ENCODE measurements at places on chromosomes 3 and 15.
A peak's percentile ranks its signal among the peaks of the same experiment; 100 is the strongest.

- no peak overlapping the region for H3K4me3 ChIP-seq
- no peaks in the 10 kb centered on the region for H3K36me3 ChIP-seq
- H3K27me3 ChIP-seq: no peaks in the 10 kb centered on the region
- peak; percentile 72 for DNase-seq
These were observed 2.1 kb upstream of the PRSS50 start for GRCh38 chr3:46719735-46720271.

GRCh38 chr3:189839576-189839975 lies 208.4 kb downstream of the TP63 start:
- H3K4me1 ChIP-seq: peaks cover 10% of the 10 kb centered on the region
- no peaks in the 10 kb centered on the region for H3K27me3 ChIP-seq
- no peaks in the 10 kb centered on the region for H3K36me3 ChIP-seq

DNA sequence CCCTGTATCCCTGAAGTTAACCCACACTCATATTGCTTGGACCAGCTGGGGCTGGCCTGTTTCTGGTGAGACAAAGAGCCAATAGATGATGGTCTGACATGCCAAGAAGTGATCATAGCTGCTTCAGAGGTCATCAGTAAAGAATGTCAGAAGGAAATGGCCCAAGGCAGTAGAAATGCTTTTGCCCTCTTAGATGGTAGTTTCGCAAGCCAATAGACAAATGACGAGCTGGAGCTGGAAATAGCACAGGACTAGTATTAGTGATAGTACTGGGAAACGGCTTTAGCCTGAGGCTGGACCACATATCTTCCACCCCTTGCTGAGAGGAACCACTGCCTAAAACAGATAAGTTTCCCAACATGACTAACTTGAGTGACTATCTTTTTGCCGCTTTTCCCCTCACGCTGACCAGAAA lies 176.1 kb upstream of the THBS1 start:
- H3K4me1 ChIP-seq: no peaks in the 10 kb centered on the region
- DNase-seq: no peak
- H3K27me3 ChIP-seq: no peaks in the 10 kb centered on the region
- no peak overlapping the region for H3K4me3 ChIP-seq

GRCh38 chr15:57494581-57494980 lies 97.1 kb upstream of the MYZAP start:
- H3K36me3 ChIP-seq: no peaks in the 10 kb centered on the region
- no peak overlapping the region for H3K27ac ChIP-seq
- DNase-seq: no peak
- no peak overlapping the region for H3K4me3 ChIP-seq
- H3K27me3 ChIP-seq: no peaks in the 10 kb centered on the region
- H3K4me1 ChIP-seq: peaks cover 22% of the 10 kb centered on the region

DNA sequence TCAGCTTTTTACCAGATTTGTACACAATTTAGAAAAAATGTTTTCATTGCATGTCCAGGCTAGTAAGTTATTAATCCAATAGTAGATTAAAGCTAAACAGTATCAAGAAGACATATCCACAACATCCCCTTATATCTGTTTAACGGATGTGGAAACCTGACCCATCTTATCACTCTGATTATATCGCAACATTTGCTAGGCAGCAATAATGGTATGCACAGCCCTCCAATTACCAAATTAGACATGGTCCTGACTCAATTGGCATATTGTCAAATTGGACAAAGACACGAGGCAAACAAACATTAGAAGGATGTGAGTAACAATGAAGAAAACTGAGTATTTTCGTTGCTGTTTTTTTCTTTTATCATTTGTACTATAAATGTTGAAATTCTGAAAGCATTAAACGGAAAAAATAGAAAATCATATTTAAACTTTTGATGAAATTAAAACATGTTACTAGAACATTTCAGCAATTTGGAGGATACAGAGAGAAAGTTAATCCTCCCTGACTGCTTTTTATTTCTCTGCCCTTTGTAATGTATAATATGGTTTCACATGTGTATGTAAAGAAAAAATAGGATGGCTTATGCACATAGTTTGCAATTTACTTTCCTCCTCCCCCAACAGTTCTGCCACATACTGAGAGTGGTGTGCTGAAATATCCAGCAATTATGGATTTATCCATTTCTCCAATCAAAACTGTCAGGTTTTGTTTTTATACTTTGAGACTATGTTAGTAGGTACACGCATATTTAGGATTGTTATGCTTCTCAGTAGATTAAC lies 633.7 kb downstream of the ZIC1 start:
- H3K27me3 ChIP-seq: no peaks in the 10 kb centered on the region
- DNase-seq: no peak
- no peak overlapping the region for H3K4me3 ChIP-seq
- H3K27ac ChIP-seq: no peak overlapping the region
- H3K36me3 ChIP-seq: no peaks in the 10 kb centered on the region
- no peaks in the 10 kb centered on the region for H3K4me1 ChIP-seq

DNA sequence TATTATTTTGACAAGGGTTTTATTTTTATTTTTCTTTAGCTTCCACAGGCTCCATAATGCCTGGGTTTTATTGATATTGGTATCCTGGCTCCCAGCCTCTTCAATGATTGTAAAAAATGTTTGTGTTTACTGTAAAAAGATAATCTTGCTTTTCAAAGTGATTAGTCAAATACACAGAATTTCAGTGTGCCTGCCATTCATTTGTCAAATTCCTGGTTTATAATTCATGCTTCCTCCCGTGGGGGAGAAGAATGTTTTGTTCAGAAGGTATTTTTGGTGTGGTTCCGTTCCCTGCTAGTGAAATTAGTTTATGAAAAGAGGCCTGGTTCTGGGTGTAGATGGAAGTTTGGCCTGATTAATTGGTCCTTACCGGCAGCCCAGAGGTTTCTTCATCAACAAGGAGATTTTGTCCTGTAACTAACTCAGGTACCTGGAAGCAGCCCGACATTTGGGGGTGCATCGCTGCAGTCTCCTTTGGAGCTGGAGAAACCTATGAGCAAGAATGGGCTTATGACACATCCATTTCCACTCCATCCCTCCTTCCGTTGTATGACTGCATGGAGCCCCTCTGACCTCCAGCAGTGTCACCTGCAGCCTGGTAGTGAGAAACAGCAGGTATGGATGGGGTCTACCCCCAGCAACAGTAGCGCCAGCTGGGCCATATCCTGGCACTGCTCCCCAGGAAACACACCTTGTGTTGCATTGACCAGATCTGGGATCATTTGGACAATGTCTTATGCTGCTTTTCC lies 101.5 kb downstream of the PGPEP1L start:
- DNase-seq: no peak
- peaks cover 53% of the 10 kb centered on the region for H3K4me1 ChIP-seq
- no peaks in the 10 kb centered on the region for H3K36me3 ChIP-seq
- no peaks in the 10 kb centered on the region for H3K27me3 ChIP-seq
- H3K4me3 ChIP-seq: no peak overlapping the region
- peak overlapping the region; percentile 33 for H3K27ac ChIP-seq

GRCh38 chr15:31125061-31125460 lies 23.5 kb upstream of the TRPM1 start:
- H3K36me3 ChIP-seq: no peaks in the 10 kb centered on the region
- no peak overlapping the region for H3K4me3 ChIP-seq
- peaks cover 9% of the 10 kb centered on the region for H3K4me1 ChIP-seq
- H3K27me3 ChIP-seq: no peaks in the 10 kb centered on the region
- no peak for DNase-seq
- no peak overlapping the region for H3K27ac ChIP-seq

DNA sequence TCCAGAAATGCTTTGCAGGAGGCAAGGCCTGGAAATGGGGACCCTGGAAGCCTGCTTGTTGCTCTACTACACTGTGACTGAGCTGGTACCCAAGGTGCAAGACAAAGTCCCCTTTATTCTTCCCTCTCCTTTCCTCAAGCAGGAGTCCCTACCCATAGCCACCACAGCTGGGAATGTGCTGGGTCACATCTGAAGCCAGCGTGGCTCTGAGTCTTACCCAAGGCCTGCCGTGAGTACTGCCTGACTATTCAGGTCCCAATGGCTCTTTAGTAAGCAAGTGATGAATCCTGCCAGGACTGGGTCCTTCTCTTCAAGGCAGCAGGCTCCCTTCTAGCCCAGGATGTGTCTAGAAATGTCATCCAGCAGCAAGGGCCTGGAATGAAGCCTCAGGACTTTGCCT lies 9.6 kb upstream of the RAD51 start:
- H3K27ac ChIP-seq: no peak overlapping the region
- H3K27me3 ChIP-seq: no peaks in the 10 kb centered on the region
- no peak for DNase-seq
- H3K4me3 ChIP-seq: no peak overlapping the region
- no peaks in the 10 kb centered on the region for H3K4me1 ChIP-seq

DNA sequence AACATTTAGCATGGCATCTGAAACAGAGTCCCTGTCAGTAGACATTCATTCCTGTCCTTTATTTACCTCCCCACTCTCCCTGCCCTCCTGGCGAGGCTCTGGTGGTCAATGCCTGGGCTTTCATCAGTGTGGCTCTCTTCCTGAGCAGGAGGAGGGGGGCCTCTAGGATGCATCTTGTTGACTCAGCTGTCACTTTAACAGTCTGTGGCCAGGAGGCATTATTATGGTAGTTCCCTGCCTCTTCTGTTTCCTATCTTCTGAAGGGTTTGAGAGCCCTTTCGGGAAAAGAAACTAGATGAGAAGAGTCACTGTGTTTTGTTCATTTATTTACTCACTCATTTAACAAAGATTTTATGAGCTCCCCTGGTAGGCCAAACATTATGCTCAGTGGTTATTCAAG lies 2.4 kb upstream of the PPP1R14D start:
- DNase-seq: no peak
- no peaks in the 10 kb centered on the region for H3K4me1 ChIP-seq
- no peaks in the 10 kb centered on the region for H3K36me3 ChIP-seq
- H3K4me3 ChIP-seq: no peak overlapping the region

GRCh38 chr3:139281096-139281495 lies 62.7 kb upstream of the MRPS22 start:
- H3K27ac ChIP-seq: no peak overlapping the region
- H3K4me3 ChIP-seq: no peak overlapping the region
- H3K4me1 ChIP-seq: no peaks in the 10 kb centered on the region
- H3K27me3 ChIP-seq: no peaks in the 10 kb centered on the region
- H3K36me3 ChIP-seq: no peaks in the 10 kb centered on the region

DNA sequence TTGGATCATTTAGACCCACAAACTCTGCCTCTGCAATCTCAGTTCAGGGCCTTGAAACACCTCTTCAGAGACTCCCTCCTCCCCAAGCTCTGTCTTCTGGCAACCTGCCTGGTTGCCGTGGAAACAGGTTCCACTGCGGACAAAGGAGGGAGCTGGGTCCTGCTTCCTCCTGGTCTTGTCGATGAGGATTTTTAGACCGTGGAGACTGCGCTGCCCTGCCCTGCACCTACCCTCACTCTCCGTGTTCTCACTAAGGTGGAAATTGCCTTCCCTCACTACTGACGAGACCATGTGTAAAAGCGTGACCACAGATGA lies at the start of gene RTP1:
Gene RTP1 (plus strand): TSS at position 152 of the 315 bp plus-strand sequence. CDS start 30 bp downstream, at position 182.
- H3K4me3 ChIP-seq: no peak within 1 kb of the TSS
- H3K27me3 ChIP-seq: no peaks in the 10 kb centered on the region
- H3K36me3 ChIP-seq: no peaks in the 10 kb centered on the region
- no peak for DNase-seq
- no peak within 1 kb of the TSS for H3K27ac ChIP-seq
- H3K4me1 ChIP-seq: no peaks in the 10 kb centered on the region

GRCh38 chr3:69271098-69271497 lies 114.8 kb downstream of the FRMD4B start:
- no peaks in the 10 kb centered on the region for H3K4me1 ChIP-seq
- DNase-seq: no peak
- no peaks in the 10 kb centered on the region for H3K27me3 ChIP-seq
- H3K27ac ChIP-seq: no peak overlapping the region
- no peak overlapping the region for H3K4me3 ChIP-seq

DNA sequence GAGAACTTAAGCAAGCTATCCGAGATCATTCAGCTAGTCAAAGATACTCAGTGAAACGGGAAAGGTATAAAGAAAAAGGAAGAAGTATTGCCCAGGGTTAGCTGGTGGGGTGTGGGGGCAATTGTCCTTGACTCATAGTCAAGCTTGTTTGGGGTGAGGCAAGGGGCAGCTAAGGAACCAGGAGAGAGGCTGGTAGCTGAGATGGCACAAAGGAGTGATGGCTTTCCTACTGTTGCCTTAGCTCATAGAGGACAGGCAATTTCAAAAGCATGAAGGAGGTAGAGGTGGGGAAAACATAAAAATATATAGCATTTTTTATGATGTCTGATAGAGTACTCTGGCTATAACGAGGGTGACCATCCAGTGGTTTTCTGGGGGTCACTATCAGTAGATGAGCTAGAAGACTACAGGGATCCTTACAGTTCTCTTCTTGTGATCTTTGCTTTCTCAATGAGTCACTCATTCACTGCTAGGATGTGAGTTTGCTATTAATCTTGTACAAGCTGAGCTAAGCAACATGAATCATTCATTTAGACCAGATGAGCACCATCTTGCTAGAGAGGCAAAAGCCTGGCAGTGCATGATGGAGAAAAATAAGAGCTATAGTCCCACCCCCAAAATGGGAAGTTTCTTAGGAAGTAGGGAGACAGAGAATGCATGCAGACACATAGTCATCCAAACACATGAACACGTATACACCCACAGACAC lies 207.1 kb upstream of the PFN2 start:
- H3K4me1 ChIP-seq: no peaks in the 10 kb centered on the region
- H3K27ac ChIP-seq: no peak overlapping the region
- no peak overlapping the region for H3K4me3 ChIP-seq
- H3K36me3 ChIP-seq: no peaks in the 10 kb centered on the region

GRCh38 chr3:46058981-46059380 lies 31.7 kb upstream of the XCR1 start:
- DNase-seq: no peak
- no peaks in the 10 kb centered on the region for H3K4me1 ChIP-seq
- H3K36me3 ChIP-seq: no peaks in the 10 kb centered on the region
- H3K27me3 ChIP-seq: no peaks in the 10 kb centered on the region
- H3K4me3 ChIP-seq: no peak overlapping the region

DNA sequence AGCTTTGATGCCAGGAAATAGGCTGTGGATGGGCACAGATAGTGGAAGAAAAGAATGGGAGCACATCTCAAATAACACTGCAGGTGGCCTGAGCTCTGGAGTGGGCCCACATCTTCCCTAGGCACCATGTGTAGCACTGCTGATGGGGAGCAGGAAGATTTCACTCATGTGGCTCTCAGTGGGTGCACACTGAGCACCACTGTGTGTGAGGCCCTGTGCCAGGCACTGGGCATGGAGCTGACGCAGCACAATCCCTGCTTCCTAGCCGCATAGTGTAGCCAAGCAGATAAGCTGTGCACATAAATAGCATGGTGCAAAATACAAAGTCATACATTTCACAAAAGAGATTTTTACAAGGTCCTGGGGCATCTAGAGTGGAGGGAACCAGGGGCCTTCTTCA lies 101.6 kb downstream of the MOBP start:
- H3K27ac ChIP-seq: no peak overlapping the region
- DNase-seq: no peak
- no peak overlapping the region for H3K4me3 ChIP-seq

DNA sequence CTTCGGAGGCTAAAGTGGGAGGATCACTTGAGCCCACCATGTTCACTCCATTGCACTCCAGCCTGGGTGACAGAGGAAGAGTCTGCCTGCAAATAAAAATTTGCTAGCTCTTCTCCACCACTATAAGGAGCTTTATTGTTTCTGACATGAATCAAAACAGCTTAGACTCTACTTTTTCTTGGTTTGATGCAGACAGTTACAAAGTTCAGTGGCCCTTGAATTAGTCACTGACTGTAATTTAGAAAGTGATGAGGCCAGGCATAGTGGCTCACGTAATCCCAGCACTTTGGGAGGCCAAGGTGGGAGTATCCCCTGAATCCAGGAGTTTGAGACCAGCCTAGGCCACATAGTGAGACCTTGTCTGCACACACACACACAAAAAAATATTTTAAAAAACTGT lies 172.4 kb upstream of the CGNL1 start:
- no peaks in the 10 kb centered on the region for H3K36me3 ChIP-seq
- H3K4me3 ChIP-seq: no peak overlapping the region
- H3K4me1 ChIP-seq: peaks cover 11% of the 10 kb centered on the region
- H3K27ac ChIP-seq: no peak overlapping the region
- DNase-seq: no peak
